Stimulated activated CD8-positive, alpha-beta memory T cell treated with anti-CD3 and anti-CD28 coated beads, Interleukin-4, amount 100 ng/mL, for 4 hours (primary cell): ENCODE measurements at places on chromosomes 5 and 9.

DNA sequence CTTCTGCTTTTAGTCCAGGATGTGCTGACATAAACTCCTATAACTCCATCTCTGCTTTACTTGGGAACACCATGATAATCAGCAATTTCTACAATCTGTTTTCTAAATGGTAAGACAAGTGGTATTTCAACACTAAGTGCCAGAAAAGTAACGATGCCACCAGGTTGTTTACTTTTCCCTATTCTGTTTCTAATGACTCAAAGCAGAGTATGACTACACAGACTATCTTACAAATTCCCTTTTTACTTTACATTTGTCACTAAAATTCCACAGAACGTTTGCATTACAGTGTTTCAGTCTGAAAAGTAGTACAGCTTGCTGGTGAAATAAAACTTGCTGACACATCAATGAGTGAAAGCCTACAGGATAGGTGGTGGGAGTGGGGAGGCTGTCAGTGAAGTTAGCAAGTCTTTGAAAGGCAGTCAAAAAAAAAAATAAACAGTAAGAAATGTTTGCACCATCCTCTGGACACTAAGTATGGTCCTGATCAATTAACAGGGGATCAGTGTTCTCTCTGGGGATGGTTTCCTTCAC lies 186.5 kb downstream of the LURAP1L start:
- DNase-seq: no peak

DNA sequence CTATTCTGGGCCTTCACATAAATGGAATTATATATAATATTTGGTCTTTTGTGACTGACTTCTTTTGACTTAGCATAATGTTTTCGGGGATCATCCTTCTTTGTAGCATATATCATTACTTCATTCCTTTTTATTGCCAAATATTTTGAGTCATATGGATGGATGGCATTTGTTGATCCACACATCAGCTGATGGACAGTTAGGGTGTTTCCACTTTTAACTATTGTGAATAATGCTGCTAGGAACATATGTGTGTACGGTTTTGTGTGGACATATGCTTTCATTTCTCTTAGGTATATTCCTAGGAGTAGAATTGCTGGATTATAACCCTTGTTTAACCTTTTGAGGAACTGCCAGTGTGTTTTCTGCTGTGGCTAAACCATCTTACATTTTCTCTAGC lies 249.6 kb downstream of the FANCC start:
- no peak for DNase-seq

DNA sequence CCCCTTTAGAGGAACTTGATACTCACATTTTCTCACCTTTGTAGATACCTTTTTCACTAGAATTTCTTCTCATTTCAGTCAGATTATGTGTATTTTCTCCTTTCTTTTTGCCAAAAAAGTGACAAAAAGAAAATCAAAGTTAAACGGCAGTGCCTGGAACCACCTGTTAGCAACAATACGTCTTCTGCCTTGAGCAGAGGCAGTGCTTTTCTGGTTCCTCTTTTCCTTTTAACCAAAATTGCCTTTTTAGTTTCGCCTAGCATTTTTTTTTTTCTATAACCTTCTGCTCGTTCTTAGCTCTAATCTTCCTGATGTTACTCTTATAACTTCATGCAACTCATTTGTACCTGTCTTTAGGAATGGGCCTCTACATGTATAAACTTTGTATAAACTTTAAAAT lies 26.1 kb downstream of the SMIM32 start:
- DNase-seq: no peak

DNA sequence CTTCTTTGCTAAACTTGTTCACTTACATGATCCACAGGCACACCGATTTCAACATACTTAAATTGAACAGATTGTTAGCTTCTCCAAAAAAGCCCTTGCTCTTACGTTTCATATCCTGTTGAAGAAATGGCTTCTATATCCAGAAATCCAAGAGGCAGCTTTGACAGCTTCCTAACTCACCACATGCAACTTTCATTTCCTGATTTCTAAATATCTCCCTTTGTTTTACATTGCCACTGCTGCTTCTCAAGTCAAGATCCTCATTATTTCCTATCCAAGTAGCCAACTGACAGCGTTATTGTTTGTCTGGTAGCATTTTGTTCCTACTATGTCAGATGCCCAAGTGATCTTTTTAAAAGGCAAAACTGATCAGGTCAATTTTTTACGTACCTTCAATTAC lies 913.2 kb upstream of the TYRP1 start:
- DNase-seq: no peak

DNA sequence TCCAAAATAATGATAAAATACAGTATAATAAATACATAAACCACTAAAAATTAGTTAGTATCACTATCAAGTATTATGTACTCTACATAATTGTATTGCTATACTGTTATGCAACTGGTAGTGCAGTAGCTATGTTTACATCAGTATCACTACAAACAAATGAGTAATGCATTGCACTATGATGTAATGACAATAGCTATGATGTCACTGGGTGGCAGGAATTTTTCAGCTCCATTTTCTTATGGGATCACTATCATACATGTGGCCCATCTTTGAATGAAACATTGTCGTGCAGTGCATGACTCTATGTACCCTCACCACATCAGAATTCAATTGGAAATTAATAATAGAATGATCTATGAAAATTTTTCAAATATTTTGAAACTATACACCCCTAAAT lies 201.3 kb downstream of the MPDZ start:
- DNase-seq: no peak

GRCh38 chr5:82257247-82257646 lies 20.9 kb downstream of the RPS23 start:
- no peak for DNase-seq

DNA sequence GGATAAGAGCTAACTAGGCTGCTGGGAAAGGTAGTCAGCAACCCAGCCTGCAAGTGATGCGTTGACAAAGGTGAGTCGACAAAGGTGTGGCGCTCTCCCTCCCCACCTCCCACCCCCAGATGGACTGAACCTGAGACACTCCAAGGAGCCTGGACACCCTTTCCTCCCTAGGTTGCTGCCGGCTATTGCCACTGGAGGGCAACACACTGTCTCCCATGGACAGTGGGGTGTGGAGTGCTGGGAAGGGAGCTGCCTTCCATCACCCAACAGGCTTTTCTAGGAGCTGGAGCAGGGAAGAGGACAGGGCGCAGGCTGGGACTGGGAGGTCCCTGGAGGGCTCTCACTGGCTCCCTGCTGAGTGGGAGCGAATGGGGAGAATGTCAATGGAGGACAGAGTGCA lies 75.4 kb upstream of the ARAP3 start:
- DNase-seq: no peak

- DNase-seq: no peak
Measured at GRCh38 chr9:99029083-99029645, 75.7 kb upstream of the TGFBR1 start.

- no peak for DNase-seq
Measured at GRCh38 chr5:6535594-6535993, 86.9 kb downstream of the UBE2QL1 start.

GRCh38 chr5:137573376-137573775 lies 74.2 kb upstream of the SPOCK1 start:
- DNase-seq: no peak

DNA sequence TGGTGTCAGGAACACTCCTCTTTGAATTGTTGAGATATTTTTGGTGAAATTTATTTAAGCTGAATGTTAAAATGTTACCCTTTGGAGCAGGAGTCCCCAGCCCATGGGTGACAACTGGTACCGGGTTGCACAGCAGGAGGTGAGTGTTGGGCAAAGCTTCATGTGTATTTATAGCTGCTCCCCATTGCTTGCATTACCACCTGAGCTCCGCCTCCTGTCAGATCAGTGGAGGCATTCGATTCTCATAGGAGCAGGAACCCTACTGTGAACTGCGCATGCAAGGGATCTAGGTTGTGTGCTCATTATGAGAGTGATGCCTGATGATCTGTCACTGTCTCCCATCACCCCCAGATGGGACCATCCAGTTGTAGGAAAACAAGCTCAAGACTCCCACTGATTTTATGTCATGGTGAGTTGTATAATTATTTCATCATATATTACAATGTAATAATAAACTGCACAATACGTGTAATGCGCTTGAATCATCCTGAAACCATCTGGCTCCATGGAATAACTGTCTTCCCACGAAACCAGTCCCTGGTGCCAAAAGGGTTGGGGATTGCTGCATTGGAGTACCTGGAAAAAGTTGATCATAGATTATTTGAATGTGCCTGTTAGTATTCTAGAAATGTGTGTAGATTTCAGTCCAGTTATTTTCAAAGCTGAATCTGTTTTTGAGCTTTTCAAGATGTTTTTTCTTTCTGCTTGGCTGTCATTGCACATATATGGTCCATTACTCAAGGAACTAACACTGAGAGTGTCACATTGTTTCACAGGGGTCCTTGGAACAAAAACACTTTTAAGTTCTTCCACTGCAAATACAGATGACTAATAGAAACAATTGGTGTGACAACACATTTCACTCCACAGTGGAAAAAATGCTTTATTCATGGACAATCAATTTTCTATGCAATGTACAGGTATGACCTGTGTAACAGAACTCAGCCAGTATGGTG lies 104.6 kb upstream of the TNFAIP8 start:
- DNase-seq: no peak

GRCh38 chr5:142866563-142867275 lies 96.5 kb downstream of the ARHGAP26 start:
- no peak for DNase-seq

GRCh38 chr5:11906497-11906896 lies 2.3 kb upstream of the CTNND2 start:
- DNase-seq: no peak

DNA sequence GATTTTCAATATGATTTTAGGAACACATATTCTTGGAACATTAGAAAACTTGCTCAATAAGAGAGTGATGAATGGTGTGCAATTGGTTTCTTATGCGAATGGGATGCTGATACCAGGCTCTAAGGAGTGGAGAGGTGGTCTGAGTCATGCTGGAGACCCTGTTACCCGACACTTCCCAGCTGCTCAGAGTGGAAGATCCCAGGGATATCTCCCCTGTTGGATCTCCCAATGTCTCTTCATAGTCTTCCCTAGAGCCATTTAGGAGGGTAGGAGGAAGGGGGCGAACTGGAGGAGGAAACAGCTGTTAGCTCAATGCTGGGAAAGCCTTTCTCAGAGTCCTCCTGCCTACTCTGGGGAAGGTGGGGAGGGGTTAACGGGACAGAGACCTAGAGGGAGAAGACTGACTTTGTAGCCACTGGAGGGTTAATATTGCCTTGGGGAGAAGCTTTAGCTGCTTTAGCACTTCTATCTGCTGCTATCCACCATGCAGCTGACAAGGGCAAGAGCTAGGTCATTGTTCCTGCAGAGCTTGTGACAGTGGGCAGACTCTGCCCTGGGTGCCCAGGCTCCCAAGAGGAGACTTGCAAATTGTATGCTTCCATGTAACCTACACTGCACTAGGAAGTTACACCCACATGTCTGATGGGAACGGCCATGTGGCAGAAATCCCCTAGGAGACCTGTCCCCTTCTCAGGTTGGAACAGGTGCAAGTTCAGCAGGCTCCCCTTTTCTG lies 301.0 kb downstream of the GADD45G start:
- no peak for DNase-seq

DNA sequence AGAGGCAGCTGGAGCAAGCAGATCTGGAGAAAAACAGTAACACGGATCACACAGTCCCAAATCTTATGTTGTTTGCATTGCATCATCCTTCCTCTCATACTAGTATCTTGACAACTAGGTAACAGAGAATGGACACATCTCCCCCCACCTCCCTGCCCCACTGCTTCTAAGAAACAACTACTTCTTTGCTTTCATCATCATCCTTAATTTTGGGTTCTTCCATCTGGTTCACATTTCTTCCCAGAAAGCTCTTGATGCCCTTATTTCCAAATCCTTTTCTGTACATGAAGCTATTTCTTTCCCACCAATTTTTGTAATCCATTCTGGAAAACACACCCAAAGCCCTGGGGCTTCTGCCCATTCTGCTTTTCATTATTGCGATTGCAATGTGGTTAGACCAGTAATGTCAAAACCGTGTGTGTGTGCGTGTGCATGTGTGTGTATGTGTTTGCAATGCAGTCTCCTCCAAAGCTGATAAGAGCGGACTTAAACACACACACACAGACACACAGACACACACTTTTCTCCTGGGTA lies 254.7 kb upstream of the SLC30A5 start:
- DNase-seq: no peak

GRCh38 chr9:89493181-89493580 lies 4.7 kb downstream of the SEMA4D start:
- DNase-seq: no peak

GRCh38 chr5:392431-392988 lies 50.5 kb upstream of the EXOC3 start:
- peak; percentile 55 for DNase-seq

GRCh38 chr9:133261103-133261752 lies 13.8 kb downstream of the ABO start:
- DNase-seq: no peak

- no peak for DNase-seq
Measured at GRCh38 chr5:56129288-56129687, 103.8 kb downstream of the ANKRD55 start.

DNA sequence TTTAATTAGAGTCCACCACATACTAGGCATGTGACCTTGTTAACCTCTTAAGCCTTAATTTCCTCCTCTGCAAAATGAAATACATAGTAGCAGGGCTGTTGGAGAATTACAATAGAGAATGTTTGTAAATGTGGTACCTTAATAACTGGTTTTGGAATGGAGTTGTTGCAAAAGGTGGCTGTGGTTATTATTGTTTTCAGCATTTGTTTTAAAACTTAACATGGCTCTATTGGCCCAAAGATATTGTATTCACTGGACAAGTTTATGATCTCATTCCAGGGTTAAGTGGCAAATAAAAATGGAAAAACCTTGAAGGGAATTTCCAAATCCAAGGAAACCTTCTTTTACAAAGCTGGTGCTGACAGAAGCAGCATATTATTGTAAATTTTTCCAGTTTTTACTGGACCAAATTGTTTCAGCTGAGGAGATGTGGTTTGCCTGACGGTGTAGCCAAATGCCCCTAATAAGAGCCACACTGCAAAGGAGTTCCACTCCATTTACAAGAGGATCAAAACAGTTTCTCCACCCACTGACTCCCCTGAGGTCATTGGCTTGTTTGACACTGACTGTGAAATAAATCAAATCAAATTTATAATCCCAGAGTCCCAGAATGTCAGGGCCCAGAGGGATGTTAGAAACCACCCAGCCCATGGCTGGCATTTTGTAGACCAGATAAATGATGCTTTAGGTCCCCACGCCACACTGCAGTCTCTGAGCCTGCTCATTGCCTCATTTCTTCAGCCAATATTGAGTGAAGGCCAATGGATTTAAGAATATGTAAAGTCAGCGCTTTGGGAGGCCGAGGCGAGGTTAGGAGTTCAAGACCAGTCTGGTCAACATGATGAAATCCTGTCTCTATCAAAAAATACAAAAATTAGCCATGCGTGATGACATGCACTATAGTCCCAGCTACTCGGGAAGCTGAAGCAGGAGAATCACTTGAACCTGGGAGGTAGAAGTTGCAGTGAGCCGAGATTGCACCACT lies 45.2 kb downstream of the ADRA1B start:
- no peak for DNase-seq
